Activated CD8-positive, alpha-beta memory T cell treated with anti-CD3 and anti-CD28 coated beads, Interleukin-2, amount 50 U/mL, for 4 hours (primary cell): ENCODE measurements at places on chromosomes 5 and 9.

DNA sequence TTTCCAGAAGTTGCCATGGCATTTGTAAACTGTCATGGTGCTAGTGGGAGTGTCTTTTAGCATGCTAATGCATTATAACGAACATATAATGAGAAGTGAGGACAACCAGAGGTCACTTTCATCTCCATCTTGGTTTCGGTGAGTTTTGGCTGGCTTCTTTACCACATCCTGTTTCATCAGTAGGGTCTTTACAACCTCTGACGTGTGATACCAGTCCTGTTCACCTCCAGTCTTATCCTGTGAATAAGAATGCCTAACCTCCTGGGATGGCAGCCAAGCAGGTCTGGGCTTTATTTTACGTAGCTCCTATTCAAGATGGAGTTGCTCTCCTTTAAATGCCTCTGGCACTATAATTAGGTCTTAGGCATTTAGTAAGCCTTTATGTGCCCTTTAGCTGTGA, 20.4 kb upstream of the RFK start:
- DNase-seq: no peak

GRCh38 chr5:10420932-10421331, 20.7 kb upstream of the ROPN1L start:
- DNase-seq: no peak

DNA sequence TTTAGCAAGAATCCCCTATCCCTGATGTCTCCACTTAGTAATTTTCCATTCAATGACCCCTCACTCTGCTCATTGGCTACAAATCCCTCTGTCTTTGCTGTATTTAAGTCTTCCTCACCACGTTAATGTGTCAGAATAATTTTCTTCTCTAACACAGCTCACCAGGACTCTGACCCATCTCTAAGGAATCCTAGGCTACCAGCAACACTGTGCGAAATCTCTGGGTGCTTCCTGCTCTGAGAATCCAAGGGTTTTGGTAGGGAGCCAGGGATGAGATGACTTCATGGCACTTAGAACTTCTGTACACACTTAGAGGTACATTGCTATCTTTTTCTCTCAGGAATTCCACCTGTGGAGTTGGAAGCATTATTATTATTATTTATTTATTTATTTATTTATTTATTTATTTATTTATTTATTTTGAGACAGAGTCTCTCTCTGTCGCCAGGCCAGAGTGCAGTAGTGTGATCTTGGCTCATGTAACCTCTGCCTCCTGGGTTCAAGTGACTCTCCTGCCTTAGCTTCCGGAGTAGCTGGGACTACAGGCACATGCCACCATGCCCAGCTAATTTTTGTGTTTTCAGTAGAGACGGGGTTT, 53.5 kb downstream of the FOXI1 start:
- DNase-seq: no peak

DNA sequence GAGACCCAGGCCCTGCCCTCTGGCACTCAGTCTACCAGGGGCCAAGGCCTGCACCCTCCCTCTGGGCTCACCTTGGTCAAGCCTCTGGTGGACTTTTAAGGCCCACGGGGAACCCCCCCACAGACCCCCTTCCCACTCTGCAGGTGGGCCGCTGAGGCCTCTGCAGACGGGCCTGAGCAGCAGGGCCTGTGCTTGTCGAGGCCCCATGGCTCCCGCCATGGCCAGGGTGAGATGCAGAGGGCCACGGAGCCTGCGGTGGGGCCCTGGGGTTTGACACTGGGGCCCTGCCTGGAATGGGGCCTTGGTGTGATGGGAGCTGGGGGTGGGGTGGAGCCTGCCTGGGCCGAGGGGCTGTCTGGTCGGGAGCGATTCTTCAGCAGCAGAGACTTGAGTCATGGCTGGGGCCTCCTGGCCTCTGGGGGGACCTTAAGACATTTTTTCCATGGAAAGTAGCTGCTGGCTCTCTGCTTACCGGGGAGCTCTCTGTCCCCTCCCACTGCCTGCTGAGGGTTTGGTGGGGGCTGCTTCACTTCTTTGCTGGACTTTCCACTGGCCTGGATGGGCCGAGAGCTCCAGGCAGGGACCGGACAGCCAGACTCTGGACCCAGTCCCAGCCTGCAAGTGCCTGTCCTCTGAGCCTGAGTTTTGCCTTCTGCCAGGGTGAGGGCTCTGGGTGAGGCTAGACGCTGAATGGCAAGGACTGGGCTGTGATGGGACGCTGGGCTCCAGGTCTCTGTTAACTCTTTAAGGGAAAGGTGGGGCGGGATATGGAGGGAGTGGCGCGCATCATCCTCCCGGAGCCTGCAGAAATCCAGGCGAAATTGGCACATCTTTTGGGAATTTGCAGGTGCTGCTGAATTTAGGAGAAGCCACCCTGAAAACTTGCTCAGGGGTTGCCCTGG, 132.2 kb downstream of the RXRA start:
- DNase-seq: no peak

GRCh38 chr5:81685471-81685870, 65.4 kb downstream of the SSBP2 start:
- DNase-seq: no peak

- DNase-seq: no peak
Measured at GRCh38 chr9:29001006-29001405, 1427.7 kb upstream of the C9orf72 start.

DNA sequence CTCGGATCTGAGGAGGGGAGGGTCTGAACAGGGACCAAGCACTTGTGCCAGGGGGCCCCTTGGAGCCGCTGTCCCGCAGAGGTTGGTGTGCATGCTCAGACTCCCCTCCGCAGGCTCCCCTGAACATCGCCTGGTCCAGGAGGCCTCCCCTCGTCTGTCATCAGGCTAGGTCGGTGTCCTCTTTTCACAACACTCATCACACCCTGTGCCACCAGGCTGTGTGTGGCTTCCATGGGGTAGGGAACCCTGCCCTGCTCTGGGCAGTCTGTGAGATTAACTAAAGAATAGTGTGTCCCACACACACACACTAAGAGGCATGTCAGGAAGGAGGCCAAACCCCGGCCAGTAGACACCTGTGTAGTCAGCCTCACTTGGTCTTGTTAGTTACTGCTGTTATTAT, 119.3 kb downstream of the C5orf15 start:
- no peak for DNase-seq

DNA sequence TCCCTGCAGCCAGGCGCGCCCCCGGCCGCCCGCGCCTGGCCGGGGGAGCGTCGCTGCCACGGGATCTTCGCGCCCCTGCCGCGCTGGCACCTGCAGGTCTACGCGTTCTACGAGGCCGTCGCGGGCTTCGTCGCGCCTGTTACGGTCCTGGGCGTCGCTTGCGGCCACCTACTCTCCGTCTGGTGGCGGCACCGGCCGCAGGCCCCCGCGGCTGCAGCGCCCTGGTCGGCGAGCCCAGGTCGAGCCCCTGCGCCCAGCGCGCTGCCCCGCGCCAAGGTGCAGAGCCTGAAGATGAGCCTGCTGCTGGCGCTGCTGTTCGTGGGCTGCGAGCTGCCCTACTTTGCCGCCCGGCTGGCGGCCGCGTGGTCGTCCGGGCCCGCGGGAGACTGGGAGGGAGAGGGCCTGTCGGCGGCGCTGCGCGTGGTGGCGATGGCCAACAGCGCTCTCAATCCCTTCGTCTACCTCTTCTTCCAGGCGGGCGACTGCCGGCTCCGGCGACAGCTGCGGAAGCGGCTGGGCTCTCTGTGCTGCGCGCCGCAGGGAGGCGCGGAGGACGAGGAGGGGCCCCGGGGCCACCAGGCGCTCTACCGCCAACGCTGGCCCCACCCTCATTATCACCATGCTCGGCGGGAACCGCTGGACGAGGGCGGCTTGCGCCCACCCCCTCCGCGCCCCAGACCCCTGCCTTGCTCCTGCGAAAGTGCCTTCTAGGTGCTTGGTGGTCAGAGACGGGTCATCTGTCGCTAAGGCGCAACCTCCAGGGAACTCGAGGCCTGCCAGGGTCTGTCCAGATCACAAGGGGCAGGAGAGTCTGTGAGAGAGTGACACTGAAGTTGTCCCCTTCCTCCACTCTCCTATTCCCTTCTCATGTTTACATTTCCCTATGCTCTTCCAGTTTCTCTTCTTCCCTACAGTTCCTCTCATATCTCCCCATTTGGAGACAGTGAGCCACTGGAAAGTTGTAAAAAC, 1.3 kb downstream of the GPR150 start:
- peak; percentile 39 for DNase-seq

DNA sequence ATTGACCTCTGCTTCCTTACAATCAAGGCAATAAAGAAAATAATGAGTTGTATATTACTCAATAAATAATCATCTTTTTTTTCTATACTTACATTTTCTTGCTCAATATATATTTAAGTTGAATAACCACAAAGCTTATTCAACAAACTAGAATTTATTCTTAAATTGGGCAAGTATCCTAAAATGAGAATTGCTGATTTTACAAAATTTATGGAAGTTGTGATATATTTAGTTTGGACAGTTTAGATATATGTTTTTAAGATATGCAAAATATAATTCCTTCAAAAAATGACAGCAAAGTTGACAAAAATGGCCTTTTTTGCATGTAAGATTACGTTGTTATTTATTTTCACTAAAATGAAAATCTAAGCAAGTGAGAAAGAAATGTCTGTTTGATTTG, 305.7 kb upstream of the GRIN3A start:
- DNase-seq: no peak

- no peak for DNase-seq
Measured at GRCh38 chr9:81113453-81114124, 575.8 kb downstream of the TLE1 start.

DNA sequence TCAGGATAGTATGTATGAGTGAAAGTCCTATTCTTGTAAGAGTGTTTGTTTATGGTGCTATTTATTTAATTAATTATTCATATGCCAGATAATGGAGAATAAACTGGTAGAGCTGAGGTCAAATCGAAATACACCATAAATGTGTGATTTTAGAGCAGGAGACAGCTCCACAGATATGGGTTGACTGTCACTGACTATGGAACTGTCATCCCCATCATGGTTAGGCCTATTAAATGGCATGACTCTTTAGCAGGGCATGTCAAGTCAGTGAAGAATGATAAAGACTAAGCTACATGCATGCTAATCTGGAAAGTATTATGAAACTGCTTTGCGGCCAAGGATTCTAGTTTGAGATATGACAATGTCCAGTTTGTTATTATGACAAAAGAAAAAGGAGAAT, 658.6 kb downstream of the ISL1 start:
- no peak for DNase-seq

- no peak for DNase-seq
Measured at GRCh38 chr9:99046542-99047071, 58.3 kb upstream of the TGFBR1 start.

- no peak for DNase-seq
Measured at GRCh38 chr5:3659907-3660306, 64.3 kb downstream of the IRX1 start.

GRCh38 chr5:177112589-177113220, 20.9 kb upstream of the NSD1 start:
- DNase-seq: no peak

DNA sequence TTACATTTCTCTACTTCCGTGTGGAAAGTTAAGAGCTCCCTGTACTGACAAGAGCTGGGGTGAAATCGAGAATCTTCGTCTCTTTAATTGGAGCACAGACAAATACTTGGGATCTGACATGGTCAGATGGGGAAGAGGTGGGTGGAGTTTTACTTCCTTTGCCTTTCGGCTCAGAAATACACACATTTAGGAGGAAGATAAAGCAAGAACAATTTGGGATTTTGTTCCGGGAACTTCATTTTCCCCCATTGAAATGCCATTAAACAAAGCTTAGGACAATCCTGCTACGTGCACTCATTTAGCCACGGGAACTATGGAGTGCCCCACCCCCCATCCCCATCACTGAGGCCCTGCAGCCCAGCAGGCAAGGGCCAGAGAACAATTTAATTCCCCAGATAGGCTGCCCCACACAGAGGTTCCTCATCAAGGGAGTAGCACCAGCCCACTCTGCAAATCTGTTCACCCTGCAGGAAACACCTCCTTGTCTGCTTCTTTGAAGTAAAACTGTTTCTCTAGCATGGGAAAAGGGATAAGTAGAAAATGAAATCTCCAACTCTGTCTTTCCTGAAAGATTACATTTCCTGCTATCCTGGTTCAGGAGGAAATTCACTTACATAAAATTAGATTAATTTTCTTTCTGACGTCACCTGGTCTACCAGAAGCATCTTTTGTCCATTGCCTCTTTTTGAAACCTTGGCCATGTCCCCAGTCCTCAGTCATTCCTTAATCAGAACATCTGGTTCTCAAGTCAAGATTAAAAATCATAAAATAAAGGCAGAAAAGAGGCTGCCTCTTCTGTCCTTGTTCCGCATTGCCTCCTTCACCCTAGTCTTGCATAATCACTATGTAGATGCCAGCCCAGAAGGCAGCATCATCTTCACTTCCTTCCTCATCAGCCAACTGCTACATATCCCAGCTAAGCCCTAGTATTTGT, 206.4 kb downstream of the ENC1 start:
- DNase-seq: no peak

DNA sequence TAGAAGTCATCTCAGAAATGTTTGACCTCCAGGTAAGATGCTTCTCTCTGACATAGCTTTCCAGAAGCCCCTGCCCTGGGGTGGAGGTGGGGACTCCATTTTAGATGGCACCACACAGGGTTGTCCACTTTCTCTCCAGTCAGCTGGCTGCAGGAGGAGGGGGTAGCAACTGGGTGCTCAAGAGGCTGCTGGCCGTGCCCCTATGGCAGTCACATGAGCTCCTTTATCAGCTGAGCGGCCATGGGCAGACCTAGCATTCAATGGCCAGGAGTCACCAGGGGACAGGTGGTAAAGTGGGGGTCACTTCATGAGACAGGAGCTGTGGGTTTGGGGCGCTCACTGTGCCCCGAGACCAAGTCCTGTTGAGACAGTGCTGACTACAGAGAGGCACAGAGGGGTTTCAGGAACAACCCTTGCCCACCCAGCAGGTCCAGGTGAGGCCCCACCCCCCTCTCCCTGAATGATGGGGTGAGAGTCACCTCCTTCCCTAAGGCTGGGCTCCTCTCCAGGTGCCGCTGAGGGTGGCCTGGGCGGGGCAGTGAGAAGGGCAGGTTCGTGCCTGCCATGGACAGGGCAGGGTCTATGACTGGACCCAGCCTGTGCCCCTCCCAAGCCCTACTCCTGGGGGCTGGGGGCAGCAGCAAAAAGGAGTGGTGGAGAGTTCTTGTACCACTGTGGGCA, 642 bp downstream of the CSF2 start:
- DNase-seq: no peak

DNA sequence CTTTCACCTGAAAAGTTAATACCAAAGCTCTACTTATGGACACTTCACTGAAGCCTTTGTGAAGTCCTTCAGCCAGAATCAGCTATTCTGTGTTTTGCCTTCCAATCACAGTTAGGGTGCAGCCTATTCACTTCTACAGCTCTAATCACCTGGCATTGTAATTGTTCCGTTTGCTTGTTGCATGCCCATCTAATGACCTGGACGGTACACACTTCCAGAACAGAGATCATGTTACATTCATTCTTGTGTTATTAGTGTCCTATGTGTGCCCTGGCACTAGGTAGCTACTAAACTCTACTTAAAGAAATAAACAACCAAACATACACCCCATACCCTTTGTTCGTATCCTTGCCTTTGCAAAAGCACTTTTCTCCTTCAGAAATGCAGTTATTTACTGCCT, 1162.9 kb upstream of the WWC1 start:
- DNase-seq: no peak

- no peak for DNase-seq
Measured at GRCh38 chr5:74833537-74834266, 32.5 kb downstream of the FAM169A start.

- no peak for DNase-seq
Measured at GRCh38 chr5:2105141-2105540, 222.4 kb upstream of the IRX4 start.

DNA sequence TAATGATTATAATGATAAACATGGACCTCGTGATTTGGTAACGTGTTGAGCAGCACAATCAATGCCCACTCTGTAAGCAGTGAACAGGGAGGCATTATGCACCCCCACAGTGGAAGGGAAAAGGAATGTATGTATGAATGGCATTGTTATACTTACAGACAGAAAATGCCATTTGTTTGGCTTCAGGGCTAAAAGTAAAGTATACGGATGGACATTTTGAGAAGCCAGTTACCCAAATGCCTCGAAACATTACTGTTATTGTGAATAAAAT, 260.2 kb upstream of the PPP1R2B start:
- DNase-seq: no peak
